Activated CD8-positive, alpha-beta memory T cell treated with anti-CD3 and anti-CD28 coated beads, Interleukin-2, amount 10 ng/mL, durations not matched to agents 7 days and 5 days (primary cell): ENCODE measurements at places on chromosomes 7 and 10.

GRCh38 chr10:114489521-114490310 lies 85.4 kb upstream of the AFAP1L2 start:
- DNase-seq = no peak

- DNase-seq = no peak
Measured at GRCh38 chr10:116538456-116538855, 7.3 kb upstream of the PNLIP start.

- DNase-seq = no peak
Measured at GRCh38 chr10:6788231-6788630, 208.2 kb upstream of the PRKCQ start.

GRCh38 chr10:92387289-92387940 lies 96.4 kb downstream of the MARCHF5 start:
- DNase-seq = peak; percentile 45

- no peak for DNase-seq
Measured at GRCh38 chr7:155071121-155071651, 1.1 kb downstream of the HTR5A start.

GRCh38 chr7:45176091-45176490 lies 18.5 kb downstream of the RAMP3 start:
- DNase-seq = no peak

- no peak for DNase-seq
Measured at GRCh38 chr7:120190109-120190508, 82.9 kb upstream of the KCND2 start.

- DNase-seq = no peak
Measured at GRCh38 chr10:14761372-14761771, 13.3 kb downstream of the FAM107B start.

DNA sequence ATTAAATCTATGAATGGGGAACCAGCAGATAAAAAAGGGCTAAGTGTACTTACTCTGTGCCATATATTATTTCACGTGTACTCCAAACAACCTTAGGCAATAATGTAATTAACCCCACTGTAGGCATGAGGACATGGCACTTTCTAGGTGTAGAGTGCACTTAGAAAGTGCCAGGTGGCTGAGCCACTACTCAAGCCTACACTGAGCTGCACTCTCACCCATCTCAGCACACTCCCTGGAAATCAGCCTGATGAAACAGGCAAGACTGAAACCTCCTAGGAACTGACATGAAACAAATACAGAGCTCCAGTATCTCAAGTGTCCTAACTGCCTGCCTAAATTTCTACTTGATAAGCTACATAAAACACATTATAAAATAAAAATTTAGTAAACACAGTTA lies 147.4 kb downstream of the KMT2E start:
- no peak for DNase-seq

- DNase-seq = no peak
Measured at GRCh38 chr10:29470843-29471543, 163.8 kb downstream of the SVIL start.

DNA sequence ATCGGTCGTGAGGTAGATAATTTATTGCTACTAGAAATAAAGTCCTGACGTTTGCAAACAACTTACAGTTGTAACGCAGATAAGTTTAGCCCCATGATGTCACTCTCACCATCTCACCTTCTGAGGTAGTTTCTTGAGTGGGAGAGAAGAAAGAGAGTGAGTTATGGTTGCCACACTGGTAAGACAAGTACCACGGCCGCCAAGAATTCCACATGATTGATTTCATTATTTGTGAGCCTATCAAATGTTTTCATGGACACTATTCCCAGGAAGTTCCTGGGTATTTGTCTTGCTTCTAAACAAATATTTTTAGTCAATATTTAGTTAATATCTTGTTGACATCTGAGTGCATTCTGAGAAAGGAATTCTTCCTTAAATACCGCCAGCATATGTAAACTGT lies 339.4 kb upstream of the KIAA1217 start:
- no peak for DNase-seq

- DNase-seq = no peak
Measured at GRCh38 chr10:63987212-63987611, 466.0 kb downstream of the REEP3 start.

DNA sequence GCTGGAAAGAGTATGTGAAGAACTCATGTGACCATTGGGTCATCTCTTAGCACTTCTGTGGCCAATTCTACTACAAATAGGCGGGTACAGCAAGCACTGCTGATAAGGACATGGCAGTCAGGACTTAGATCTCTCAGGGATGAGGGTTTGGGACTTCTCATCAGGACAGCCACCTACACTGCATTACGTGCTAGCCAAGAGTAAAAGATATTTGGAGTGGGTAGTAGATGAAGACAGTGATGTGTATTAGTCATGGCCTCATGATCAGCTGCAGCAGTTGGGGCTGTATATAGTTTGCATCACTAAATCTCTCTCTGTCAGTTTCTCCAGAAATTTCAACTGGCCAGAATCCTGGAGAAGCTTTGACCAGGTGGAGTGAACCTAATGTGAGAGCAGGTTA lies 9.2 kb downstream of the TAS2R60 start:
- DNase-seq = no peak

GRCh38 chr7:156100086-156100485 lies 287.8 kb upstream of the SHH start:
- no peak for DNase-seq

DNA sequence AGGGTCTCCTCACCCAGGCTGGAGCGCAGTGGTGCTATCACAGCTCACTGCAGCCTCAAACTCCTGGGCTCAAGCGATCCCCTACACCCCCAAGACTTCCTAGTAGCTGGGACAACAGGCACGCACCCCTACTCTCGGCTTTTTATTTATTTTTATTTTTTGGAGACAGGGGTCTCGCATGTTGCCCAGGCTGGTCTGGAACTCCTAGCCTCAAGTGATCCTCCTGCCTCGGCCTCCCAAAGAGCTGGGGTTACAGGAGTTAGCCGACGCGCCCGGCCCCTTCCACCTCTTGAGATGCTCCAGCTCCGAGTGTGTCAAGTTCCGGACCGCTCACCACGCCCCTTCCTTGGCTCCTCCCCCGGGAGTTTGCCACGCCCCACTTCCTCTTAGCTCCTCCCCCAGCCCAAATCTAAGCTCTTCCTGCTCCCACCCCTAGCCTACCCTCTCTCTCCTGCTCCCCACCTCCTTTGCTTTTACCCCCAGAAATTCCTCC lies 6.3 kb downstream of the NAT16 start:
- DNase-seq = peak; percentile 83

DNA sequence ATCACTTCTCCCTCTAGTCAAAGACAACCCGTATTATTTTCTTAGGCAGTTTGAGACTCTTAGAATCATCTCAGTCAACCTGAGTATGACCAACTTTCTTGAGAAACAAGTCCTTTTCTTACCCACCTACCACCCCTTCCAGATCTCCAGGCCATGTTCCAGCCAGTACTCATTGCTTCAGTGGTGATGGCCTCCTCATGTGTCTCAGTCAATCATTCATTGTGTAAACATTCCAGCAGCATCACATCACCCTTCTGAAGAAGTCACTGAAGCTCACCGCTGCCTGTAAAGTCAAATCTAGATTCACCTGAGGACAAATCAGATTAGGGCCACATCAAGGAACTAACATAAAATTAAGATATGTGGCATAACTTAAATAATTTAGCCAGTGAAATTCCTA lies 467.2 kb upstream of the NRP1 start:
- no peak for DNase-seq

DNA sequence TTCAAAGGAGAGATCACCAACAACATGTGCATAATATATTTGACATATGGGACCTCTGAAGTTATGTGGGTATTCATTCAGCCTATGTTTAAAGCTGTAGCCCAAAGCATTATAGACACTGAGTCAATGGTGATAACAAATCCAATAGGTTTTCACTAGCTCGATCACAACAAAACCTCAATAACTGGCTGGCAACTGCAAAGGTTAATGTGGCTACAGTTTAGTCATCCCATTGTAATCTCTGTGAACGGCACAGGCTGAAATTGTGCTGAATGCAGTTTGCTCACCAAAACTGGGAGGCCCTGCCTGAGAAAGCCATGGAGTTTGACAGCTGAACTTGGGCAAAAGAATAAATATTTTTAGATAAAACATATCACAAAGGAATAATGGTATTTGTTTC lies 152.4 kb upstream of the ADO start:
- no peak for DNase-seq

DNA sequence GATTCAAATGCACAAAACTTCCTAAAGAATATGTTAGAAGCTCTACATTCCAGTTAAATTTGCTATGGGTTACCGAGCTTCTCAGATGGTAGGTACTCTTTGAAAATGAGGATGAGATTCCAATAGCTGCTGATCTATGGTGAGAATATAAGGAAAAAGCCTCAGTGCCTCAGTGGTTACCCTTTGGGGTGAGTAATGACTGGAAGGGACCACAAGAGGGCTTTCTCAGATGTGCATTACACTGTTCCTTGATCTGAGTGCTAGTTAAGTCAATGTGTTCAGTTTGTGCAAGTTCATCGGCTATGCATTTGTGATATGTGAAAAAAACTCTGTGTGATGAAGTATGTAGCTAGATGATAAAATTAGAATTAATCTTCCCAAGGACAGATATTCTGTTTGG lies 3.5 kb downstream of the NRCAM start:
- DNase-seq = no peak

DNA sequence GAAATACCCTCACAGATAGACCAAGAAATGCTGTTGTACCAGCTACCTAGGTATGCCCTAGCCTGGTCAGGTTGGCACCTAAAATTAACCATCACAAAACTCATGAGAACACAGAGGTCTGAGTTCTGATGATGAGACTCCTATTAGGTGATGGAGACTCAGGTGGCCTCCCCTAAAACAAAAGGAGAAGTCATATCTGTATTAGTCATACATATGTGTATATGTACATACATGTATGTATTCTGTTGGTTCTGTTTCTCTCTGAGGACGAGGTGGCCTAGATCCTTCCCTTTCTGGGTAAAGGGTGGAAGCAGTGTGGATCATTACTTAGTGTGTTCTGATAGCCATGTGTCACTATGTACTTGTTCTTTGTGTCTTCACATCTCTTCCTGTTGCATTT lies 207.2 kb upstream of the PRSS1 start:
- no peak for DNase-seq

DNA sequence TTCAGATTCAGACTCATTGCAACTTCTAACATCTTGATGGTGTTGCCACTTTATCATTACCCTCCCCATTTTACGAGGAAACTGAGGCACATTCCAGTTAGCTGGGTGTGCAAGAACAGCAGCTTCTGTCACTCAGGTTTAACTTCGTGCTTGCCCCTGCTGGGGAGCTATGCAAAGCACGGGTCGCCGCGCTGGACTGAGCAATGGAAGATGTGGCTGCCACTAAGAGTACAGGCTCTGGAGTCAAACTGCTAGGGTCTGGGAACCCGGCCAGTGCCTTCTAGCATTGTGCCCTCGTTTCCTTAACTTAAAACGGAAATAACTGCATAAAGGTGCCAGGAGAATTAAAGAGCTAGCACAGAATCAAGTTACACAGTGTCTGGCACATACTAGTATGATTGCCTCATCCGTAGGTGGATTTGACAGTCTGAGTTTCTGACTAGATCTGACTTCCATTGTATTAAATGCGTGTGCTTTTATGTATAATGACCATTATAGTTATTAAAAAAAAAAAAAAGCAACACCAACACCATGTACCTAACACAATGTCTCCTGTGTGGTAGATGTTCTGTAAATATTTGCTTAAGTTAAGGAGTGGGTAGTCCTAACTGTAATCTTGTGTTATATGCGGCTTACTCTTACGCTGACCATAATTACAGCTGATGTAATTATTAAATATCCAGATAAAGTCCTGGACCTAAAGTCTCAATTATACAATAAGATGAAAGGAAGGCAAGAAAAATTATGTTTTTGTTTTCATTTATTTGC lies 842 bp downstream of the ZNF22 start:
- peak; percentile 70 for DNase-seq

GRCh38 chr7:159141660-159142059 lies 3.0 kb downstream of the VIPR2 start:
- DNase-seq = peak; percentile 23

DNA sequence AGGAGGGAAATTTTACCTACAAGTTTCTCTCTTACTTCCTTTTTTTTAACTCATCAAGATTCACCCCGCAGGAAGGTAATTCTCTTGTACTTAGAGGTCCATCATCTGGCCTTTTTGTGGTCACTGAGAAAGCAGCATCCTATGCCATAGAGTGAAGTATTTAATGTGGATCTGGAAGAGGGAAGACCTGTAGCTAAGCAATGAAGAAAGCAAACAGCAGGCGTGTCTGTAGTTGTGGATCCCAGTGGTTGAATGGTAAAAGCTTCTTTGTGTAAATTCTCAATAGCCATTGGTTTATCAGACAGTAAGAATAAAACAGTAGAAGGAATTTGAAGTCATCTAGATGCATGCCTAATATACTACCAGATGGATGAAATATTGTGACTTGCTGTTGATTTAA lies 196.4 kb downstream of the ANKRD7 start:
- DNase-seq = no peak
